T-helper 17 cell (primary cell): ENCODE measurements at places on chromosomes 7 and 10.

- no peak for DNase-seq
Measured at GRCh38 chr7:102849538-102849937, 63.3 kb upstream of the LRRC17 start.

- no peak for DNase-seq
Measured at GRCh38 chr10:120335553-120335952, 121.5 kb upstream of the PLPP4 start.

DNA sequence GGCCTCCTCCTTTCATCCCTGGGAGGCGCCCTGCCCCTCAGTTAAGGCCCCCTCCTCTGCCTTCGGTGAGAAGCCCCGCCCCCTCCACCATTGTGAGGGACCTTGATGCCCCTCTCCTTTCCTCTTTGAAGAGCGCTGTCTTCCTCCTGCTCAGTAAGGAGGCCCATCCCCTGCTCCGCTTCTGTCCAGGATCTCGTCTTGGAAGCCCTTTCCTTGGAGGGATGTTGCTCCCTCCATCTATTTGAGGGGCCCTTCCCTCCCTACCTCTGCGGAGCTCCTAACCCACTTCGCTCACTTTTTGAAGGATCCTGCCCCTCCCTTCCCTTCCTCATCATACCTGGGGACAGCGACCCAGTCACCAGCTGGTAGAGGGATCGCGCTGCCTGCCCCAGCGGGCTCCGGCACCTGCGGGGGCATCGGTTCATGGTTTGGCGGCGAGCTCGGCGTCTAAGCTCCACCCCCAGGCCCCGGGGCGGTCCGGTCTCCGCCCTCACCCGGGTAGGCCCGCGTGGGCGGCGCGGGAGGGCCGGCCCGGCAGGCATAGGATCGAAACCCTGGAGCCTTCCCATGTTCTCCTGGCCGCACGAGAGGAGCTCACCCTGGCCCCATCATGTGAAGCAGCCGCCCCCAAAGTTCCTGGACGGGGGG lies 4.1 kb downstream of the KCNIP2 start:
- DNase-seq = peak; percentile 69

GRCh38 chr7:125878988-125879387 lies 949.4 kb upstream of the POT1 start:
- no peak for DNase-seq

DNA sequence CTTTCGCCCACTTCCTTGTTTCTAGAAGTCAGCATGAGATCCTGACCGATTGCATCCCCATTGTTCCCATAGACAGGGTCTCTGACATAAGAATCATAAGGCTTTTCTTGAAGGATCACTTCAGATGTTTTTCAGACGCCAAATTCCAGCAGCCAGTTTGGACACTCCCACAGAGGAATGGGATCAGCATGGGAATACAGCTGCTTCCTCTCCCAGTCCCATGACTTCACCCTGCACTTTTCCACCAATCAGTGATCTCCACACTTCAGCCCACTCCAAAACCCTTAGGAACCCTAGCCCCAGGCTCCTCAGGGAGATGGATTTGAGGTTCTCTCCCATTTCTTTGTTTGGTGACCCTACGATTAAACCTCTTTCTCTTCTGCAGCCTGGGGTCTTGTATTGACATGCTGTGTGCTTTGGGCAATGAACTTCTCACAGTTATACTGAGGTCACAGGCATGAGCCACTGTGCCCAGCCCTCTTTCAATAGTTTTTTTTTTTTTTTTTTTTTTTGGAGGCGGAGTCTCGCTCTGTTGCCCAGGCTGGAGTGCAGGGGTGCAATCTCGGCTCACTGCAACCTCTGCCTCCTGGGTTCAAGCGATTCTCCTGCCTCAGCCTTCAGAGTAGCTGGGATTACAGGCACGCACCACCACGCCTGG lies 52.8 kb upstream of the CHST3 start:
- DNase-seq = no peak

- DNase-seq = no peak
Measured at GRCh38 chr7:45400680-45401079, 173.5 kb upstream of the ADCY1 start.

DNA sequence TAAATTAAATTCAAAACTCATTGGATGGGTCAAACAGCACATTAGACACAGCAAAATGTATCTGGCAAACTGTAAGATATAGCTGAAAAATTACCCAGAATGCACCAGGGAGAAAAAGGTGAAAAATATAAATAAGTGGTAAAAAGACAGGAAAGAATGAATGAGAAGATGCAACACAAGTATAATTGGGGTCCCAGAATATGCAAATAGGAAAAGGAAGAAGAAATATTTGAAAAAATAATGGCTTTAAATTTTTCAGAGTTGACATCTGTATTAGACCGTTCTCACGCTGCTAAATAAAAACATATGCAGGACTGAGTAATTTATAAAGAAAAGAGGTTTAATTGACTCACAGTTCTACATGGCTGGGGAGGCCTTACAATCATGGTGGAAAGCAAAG lies 167.7 kb upstream of the PLXNA4 start:
- DNase-seq = no peak

- no peak for DNase-seq
Measured at GRCh38 chr7:143126146-143126545, 5.7 kb upstream of the PIP start.

DNA sequence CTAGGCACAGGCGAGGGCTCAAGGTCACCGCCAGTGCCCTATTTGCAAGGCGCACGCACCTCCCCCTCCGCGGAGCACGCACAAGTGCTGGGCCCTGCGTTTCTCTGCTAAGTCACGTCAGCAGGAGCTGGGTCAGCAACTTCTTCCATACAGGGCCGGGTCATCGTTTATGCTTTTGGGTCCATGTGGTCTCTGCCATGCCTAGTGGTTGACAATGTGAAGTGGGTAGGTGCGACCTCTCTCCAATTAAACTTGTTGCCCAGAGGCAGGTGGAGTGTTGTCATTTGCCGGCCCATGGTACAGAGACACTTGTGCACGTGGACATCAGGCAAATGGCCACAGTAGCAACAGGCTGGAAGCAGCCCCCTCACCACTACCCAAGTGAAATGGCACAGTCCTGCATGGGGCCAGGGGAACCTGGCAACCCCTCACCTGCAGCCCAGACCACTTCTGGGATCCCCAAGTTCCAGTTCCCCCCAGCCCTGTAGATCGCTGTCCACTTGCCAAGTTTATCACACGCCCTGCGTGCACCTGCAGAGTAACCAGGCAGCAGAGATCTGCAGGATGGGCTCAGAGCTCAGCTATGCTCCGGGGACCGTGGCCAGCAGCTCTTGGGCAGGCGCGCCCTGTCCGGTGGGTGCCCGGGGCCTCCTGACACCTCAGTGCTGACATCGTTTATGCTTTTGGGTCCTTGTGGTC lies 86.1 kb upstream of the PPP2R2D start:
- no peak for DNase-seq

DNA sequence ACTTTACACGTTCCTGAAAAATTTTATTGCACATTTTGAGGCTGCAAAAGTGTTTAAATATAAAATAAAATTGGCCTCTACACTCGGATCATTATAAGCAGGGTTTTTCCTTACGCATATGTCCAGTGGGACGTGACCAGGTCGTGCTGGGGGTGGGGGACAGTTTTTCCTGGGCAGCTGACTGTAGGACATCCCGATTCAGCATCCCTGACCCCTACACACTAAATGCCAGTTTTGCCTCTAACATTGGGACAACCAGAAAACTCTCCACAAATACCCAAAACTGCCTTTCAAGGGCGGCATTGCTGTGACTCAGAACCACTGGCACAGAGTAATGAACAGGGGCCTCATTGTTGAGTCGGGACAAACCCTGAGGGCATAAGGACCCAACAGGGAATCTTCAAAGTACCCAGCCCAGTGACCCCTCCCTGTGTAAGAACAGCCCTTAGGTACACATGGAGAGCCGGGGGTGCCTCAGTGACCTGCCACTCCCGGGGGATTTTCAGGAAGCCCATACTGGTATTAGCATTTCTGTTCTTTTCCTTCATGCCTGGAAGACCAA lies 170.6 kb downstream of the ARHGAP21 start:
- no peak for DNase-seq

- DNase-seq = no peak
Measured at GRCh38 chr7:37341033-37341630, 107.5 kb downstream of the ELMO1 start.

DNA sequence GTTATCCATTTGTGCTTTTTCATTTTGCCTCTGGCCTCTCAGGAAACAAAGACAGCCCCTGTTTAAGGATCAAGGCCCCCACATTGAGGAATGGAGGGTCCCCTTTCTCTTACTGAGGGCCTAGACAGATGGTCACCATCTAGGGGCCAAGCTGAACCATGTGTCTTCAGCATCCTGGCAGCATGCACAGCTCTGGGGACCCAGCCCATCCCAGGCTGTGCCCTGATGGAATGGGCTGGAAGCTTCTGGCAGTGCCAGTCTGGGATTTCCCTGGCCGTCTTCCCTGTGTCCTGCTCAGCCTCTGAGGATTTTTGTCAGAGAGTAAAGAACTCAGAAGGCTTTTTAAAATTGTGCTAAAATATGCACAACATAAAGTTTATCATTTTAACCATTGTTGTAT lies 116.8 kb downstream of the ITIH5 start:
- DNase-seq = no peak

- no peak for DNase-seq
Measured at GRCh38 chr7:111734954-111735660, 172.8 kb upstream of the IMMP2L start.

GRCh38 chr10:48703531-48704122 lies 19.0 kb downstream of the WDFY4 start:
- no peak for DNase-seq

DNA sequence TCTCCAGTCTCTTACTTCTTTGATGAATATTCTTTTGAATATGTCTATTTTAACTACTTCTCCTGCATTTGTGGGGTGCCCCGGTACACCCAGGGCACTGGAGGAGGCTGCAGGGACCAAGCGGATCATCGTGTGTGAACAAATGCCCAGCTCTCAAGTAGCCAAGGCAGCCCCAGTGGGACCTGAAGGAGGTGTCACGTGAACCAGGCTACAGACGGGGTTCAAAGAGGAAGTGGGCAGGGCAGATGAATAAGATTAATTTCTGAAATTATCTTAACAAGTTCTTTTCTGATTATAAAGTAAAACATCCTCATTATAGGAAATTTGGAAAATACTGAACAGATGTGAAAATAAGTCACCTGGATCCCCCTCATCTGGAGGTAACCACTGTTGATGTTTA lies 78.4 kb upstream of the DUSP5 start:
- no peak for DNase-seq

DNA sequence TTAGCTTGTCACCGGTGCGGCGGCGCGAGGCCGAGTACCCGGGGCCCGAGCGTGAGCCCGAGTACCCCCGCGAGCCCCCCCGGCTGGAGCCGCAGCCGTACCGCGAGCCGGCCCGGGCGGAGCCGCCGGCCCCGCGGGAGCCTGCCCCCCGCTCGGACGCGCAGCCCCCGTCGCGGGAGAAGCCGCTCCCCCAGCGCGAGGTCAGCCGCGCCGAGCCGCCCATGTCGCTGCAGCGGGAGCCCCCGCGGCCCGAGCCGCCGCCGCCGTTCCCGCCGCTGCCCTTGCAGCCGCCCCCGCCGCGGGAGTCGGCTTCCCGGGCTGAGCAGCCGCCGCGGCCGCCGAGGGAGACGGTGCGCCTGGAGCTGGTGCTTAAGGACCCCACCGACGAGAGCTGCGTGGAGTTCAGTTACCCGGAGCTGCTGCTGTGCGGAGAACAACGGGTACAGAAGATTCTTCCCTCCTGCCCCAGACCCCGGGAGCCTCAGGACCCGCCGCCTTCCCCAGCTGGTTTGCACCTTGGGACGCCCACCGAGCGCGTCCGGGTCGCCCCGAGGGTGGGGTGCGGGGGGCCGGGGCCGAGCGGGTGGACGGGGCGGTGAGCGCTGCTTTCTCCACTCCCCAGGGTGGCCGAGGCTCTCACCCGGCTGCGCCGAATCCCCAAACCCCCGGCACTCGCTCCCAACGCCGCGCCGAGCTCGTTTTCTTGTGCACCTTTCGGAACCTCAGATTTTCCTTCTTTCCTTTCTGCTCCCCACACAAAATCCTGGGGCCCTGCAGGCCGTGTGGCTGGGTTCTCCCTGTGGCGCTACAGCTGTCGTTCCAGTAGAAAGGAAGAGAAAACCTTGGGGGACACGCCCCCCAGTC lies 708 bp downstream of the UBN2 start:
- DNase-seq = no peak

DNA sequence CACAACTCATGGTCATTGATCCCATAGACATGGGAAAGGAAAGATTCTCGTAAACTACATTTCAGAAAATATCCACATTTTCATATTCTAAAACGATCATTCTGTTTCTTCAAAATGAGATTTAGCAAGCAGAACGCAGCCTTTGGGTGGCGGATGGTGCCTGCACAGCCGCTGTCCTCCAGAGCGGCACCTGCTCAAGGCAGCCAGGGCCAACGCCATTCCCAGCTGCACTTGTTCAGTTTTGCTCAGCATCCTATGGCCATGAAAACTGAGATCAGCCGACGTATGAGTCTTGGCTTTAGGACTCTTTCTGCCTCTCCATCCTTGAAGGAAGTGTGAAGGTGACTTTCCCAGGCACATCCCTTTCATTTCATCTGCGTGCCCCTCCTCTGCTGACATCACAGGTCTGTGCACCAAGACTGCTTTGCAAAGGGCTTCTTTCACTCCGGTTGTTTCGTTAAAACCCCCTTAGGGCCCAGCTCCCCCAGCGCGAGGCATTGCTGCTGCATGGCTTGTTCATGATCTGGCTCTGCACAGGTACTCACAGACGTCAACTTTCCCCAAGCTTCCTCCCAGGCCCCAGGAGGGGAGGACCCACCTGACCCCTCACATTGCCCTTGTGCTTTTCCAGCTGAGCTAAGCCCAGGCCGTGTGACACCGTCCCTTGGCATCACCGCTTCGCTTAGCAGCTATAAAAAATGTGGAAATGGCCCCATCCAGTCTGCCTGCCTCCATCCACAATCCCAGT lies 37.2 kb downstream of the TCERG1L start:
- DNase-seq = no peak

DNA sequence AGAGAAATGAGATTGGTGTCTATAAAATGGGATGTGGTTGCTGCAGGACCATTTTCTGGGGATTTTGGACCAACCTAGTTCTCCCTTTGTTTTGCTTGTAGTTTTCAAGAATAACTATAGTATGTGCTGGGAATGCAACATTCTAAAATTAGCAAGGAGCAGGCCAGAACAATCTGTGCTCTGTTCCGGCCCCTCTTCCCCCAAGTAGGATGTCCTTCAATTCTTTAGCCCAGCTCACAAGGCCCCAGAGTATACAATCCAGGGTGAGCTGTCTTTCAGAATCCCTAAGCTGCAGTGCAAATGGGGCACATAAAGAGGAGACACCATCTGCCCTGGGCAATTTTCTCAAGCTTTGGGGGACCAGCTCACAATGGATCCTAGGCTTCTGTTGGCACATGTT lies 809.1 kb downstream of the TNS3 start:
- DNase-seq = no peak
